Mesenchymal stem cell (in vitro differentiated cells and primary cell): ENCODE measurements at places on chromosomes 11 and 22.

GRCh38 chr22:43364169-43364435 lies 20.9 kb upstream of the SCUBE1 start:
- DNase-seq = no peak

DNA sequence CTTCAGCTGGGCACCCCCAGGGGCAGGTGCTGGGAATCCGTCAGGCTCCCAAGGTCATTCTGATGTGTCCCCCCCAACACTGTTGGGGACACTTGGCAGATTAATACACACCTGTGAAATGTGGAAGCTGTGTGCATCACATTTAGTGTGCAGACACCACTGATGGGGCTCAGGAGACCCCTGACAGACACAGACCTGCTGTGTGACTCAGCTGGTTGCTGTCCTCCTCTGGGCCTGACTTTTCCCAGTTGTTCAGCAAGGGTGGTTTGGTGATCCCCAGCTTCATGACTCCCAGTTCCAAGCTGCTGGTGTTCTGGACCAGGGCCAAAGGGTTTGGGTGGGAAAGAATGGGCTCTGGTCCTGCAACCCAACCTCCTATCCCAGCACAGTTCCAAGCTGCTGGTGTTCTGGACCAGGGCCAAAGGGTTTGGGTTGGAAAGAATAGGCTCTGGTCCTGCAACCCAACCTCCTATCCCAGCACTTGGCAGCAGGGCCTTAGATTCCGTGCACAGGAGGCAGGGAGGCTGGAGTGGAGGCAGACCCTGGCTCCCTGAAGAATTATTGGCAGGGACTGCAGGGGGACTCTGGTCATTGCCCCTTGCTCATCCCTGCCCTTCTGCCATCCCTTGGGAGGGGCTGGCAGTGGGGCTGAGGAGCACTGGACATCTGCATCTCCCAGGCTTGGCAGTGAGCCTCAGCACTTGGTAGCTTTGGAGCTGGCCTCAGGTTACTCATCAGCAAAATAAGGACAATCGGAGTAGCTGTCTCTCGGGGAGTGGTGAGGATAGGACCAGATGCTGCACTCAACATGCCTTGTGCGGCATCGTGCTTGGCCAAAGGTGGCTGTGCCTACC lies 8.4 kb upstream of the OMP start:
- DNase-seq = no peak

GRCh38 chr22:47015589-47016178 lies 253.2 kb downstream of the TBC1D22A start:
- DNase-seq = no peak

GRCh38 chr22:45036154-45036553 lies 26.3 kb upstream of the PHF21B start:
- DNase-seq = no peak

DNA sequence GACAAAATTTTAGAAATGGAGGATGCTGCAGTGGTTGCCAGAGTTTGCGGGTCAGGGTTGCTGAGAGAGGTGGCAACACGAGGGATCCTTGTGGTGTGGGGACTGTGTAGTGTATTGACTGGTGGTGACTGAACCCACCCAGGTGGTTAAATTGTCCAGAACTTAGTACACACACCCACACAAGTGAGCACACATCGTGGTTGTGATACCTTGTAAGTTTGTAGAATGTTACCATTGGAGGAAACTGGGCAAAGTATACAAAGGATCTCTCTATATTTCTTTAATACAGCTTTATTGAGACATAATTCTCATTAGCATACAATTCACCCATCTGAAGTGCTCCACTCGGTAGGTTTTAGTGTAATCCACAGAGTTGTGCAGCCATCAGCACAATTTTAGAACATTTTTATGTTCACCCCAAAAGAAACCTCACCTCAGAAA lies 56.1 kb downstream of the MED15 start:
- DNase-seq = no peak

- no peak for DNase-seq
Measured at GRCh38 chr11:614623-615503, 887 bp downstream of the IRF7 start.

DNA sequence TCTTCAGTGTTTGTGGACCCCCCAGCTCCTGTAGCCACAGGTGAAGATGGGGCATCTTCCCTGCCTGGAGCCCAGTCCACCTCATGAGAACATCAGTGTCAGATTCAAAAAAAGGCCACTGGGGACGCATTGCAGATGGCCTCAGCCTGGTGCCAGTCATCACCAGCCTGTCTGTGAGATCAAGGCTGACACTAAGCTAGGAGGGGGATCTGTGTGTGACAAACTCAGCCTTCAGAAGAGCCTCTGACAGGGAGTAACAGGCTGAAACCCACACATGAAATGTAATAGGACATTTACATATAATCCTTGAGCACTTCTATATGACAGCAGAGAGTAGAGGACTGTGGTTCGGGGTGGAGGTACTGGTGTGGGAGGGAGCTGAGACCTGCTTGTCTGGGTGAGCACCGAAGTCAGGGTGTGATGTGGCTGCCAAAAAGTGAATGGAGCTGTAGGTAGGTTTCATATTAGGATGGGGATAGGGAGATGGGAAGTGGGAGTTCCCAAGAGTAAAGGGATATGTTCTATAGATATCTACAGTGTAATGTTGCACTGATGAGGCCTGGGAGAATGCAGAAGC lies 20.5 kb upstream of the CCDC134 start:
- DNase-seq = no peak

GRCh38 chr11:116124922-116125714 lies 620.9 kb upstream of the CADM1 start:
- DNase-seq = no peak

DNA sequence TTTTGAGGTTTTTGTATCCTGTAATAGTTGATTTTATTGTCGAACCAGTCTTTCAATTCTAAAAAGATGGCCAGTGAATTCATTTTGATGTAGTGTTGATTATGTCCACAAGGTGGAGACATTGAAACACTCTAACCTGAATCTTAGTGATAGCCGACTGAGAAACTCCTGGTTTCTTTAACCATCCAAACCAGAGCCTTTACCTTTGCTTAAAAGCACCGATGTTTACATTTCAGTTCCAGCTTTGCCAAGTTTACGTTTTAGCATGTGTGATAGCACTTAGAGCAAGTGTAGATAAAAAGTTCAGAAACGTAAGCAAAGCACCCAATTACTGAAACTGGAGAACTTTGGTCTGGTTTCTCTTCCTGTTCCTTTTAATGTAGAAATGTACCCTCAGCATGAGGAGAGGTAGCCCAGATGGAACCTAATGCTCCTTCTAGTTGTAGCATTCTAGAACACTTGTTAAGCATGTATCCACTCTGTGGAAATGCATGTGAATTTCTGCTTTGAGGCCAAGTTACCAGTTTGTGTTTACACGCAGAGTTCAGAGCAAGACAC lies 208.6 kb downstream of the DBX1 start:
- peak; percentile 80 for DNase-seq

DNA sequence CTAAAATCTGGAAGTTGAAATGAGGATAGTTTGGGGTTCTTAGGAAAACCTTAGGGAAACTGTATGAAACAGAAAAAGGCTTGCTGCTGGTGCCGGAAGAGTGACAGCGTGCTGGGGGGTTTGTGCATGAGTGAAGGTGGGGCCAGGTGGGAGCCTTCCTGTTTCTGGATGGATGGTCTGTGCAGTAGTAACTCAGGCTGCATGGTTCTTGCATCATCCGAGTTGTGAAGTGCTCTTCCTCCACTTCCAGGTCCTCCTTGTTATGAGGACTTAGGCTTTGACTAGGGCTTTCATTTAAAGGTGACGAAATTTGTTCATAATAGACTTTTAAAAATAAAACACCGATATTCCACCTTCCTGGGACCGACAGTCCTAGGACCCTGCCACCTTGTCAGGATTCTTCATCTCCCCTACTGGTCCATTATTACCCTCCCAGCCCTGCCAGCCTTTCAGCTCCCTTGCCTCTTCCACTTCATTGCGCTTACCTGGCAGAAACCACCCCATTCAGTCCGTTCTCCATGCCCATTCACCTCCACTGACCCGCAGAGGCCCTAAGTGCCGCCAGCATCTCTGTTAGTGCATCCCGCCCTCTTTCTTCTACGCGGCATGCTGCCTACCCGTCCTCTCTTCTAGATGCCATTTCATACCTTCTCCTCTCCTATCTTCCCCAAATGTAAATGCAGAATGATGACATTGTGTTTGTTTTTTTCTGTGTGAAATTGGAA lies 47.3 kb downstream of the PPFIA1 start:
- no peak for DNase-seq

GRCh38 chr22:47043835-47044721 lies 281.6 kb downstream of the TBC1D22A start:
- DNase-seq = peak; percentile 75

GRCh38 chr11:131392528-131393255 lies 22.3 kb downstream of the NTM start:
- no peak for DNase-seq

GRCh38 chr11:71251761-71252268 lies 562 bp downstream of the SHANK2 start:
- DNase-seq = peak; percentile 54

DNA sequence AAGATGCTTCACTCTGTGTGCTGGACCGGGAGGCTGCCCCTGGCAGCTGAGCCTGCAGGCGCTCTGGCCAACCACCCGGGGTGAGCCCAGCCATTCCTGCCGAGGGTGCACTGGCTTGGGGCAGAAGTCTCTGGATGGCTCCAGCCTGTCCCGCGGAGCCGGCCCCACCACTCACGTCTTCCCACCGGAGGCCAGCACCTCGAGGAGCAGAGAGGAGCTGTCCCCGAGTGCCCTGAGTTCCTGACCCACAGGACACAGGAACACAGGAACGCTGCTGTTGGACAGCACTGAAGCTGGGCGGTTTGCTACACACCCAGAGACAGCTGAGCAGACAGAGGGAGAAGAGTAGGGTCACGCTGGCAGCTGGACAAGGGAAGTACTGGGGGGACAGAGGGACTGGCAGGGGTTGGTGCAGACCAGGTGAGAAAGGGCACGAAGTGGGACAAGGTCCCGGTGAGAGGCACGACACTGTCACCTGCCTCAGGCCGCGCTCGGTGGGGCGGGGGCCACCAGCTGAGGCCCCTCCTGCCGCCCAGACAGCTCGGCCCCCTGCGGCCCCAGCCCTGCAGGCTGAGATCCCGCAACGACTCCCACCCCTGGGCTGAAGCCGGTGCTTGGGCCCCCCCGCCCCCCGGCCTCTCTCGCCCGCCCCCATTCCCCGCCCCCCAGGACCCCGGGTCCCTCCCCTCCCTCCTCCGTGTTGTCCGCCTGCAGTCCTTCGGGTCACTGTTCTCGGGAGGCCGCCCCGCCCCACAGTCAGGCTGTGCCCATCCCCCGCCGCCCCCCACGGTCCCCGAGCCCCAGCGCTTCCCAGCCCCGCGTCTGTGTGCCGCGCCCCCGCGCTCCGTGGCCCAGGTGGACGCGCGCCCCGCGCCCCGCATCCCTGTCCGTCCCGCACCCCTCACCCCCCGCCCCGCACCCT lies 624 bp upstream of the B4GALNT4 start:
- DNase-seq = peak; percentile 71

GRCh38 chr11:84681456-84681855 lies 945.7 kb downstream of the DLG2 start:
- no peak for DNase-seq

GRCh38 chr11:133547808-133548494 lies 15.7 kb upstream of the OPCML start:
- no peak for DNase-seq

GRCh38 chr11:44538375-44539054 lies 26.9 kb upstream of the CD82 start:
- peak; percentile 73 for DNase-seq

GRCh38 chr11:26712497-26712896 lies 9.4 kb downstream of the SLC5A12 start:
- peak; percentile 30 for DNase-seq

DNA sequence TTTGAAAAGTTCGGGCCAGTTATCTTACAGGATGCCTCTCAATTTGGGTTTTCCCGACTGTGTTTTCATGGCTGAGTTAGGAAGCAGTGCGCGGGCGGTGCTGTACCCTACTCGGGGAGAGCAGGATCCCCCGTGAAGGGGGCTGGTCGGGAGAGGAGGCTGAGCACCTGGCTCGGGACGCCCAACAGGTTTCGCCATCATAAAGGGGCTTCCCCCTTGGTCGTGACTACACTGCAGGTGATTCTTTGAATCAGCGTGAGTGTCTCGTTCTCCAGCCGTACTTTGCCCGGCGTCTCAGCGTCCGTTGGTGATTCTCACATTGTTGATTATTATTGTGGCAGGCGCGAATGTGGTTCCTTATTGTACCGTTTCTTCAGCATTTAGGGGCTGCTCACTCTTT lies 46.6 kb downstream of the ST14 start:
- no peak for DNase-seq

GRCh38 chr11:131796541-131796940 lies 426.1 kb downstream of the NTM start:
- DNase-seq = no peak

GRCh38 chr11:45660729-45661438 lies 4.5 kb downstream of the CHST1 start:
- DNase-seq = no peak

- DNase-seq = peak; percentile 65
Measured at GRCh38 chr11:35178873-35179272, 39.9 kb downstream of the CD44 start.

- DNase-seq = no peak
Measured at GRCh38 chr11:3184732-3185347, 19.7 kb upstream of the OSBPL5 start.

DNA sequence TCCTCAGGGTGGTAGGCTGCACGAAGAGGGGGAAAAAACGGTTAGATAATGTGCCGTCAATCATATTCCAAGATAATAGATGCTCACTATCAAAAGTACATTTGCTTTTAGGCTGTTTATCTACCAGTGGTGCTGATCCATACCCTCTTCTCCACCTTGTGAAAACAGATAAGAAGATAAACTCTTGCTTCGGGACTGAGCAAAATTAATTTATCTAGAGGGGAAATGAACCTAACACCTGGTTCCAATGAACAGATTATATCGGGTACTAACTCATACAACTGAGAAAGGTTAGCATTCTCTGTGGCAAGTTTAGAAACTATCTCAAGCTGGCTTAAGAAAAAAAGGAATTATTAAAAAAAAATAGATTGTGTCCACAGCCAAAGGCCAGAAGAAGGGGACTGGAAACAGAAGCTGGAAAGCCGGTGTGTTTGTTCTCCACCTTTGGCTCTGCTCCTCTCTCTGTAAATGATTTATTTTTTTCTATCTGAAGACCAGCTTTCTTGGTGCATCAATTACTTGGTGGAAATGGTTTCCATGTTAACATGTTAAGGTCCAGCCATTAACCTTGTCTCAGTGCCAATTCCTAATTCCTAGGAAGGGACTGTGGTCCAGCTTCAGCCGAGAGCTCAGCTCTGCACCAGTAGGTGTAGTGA lies 55.8 kb downstream of the SC5D start:
- DNase-seq = no peak

DNA sequence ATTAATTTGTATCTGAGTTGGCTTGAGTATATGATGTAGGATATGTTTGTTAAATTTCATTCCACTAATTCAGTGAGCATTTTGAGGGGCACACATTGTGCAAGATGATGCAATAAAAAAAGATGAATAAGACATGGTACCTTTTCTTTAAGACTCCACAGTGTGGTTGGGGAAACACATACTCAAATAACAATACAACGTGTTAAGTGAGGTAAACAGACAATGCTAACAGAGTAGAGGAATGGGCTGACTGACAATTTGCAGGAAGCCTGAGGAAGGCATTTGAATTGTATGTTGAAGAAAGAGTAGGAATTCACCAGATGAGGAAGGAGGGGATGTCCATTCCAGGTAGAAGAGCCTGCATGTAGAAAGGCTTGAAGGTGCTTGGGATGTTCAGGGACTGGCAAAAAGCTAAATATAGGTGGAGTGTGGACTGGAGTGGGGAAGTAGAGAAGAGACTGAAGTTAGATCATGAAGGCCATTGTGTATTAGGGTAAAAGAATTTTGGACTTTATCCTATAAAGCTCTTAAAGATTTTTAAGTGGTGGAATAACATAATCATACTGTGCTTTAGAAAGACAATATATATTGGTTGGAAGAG lies 6.8 kb downstream of the RNF169 start:
- DNase-seq = peak; percentile 44

- no peak for DNase-seq
Measured at GRCh38 chr22:23673826-23674690, 16.8 kb upstream of the RGL4 start.
